ENCODE measurements at places on chromosomes 11 and 22. TPM values are rescaled to one million over a fixed set of nuclear protein-coding genes. Genes with fewer than 3 reads are reported as not detected.

DNA sequence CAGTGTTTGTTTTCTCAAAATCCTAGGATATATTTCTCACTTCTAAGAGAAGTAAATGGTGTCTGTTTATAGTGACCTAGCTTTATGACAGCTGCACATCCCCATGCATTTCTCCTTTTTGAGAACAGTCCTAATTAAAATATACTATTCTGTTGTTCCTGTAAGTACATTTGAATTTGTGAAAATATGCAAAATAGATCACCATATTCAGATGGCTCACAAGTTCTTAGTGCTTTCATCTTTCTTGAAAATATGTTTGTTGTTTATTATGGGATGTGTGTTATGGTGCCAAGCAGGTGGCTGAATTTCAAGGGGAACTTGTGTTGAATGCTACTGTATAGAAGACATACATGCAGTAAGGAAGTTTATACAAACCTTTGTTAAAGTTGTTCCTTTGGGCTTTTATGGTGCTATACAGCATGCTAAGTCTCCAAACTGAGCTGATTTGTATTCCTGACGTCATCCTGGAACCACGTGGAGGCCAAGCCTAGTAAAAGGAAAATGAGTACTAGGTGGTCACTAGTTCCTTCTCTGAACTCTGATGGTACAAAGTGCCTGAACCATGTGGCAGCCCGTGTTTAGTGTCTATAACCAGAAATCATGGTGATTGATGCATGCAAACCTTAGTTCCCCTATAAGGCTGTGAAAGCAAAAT is 7.8 kb upstream of the VSTM5 start:
- no peak overlapping the region for H3K27ac ChIP-seq
- H3K4me1 ChIP-seq: no peaks in the 10 kb centered on the region
- no peaks in the 10 kb centered on the region for H3K36me3 ChIP-seq
- no peaks in the 10 kb centered on the region for H3K27me3 ChIP-seq
- H3K4me3 ChIP-seq: no peak overlapping the region
- DNase-seq: no peak

DNA sequence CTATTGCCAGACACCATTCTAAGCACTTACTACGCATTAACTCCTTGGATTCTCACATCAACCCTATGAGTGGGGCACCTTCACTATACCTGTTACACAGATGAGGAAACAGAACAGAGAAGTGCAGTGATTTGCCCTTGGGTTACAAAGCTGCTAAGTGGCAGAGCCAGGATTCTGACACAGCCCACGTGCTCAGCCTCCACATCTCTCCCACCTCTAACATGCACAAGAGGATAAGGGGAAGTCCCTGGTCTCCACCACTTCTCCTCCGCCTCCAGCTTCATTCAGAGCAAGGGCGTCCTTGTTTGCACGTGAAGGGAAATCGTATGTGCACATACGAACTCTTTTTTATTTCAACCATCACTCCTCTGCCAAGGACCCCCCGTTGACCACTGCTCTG is 53.7 kb downstream of the CDON start:
- no peaks in the 10 kb centered on the region for H3K36me3 ChIP-seq
- no peak for DNase-seq
- H3K27me3 ChIP-seq: no peaks in the 10 kb centered on the region
- H3K4me1 ChIP-seq: no peaks in the 10 kb centered on the region

- no peaks in the 10 kb centered on the region for H3K36me3 ChIP-seq
- H3K4me1 ChIP-seq: peaks cover 30% of the 10 kb centered on the region
- DNase-seq: no peak
- H3K4me3 ChIP-seq: peak overlapping the region; percentile 57
These were observed 3.0 kb downstream of the CTNND1 start for GRCh38 chr11:57764566-57764965.

- no peaks in the 10 kb centered on the region for H3K36me3 ChIP-seq
- H3K27me3 ChIP-seq: no peaks in the 10 kb centered on the region
- no peak for DNase-seq
- H3K27ac ChIP-seq: no peak overlapping the region
- no peaks in the 10 kb centered on the region for H3K4me1 ChIP-seq
These were observed 118.3 kb upstream of the RCN1 start for GRCh38 chr11:31972623-31973022.

DNA sequence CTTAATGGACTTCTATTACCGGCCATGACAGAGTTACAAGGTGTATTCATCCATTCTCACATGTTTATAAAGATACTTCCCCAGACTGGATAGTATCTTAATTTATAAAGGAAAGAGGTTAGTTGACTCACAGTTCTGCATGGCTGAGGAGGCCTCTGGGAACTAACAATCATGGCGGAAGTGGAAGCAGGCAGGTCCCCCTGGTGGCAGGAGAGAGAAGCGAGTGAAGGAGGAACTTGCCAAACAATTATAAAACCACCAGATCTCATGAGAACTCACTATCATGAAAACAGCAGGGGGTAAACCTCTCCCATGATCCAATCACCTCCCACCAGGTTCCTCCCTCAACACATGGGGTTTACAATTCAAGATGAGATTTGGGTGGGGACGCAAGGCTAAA is 170.0 kb upstream of the PDGFD start:
- H3K27me3 ChIP-seq: no peaks in the 10 kb centered on the region
- H3K4me3 ChIP-seq: no peak overlapping the region
- H3K36me3 ChIP-seq: no peaks in the 10 kb centered on the region
- H3K4me1 ChIP-seq: no peaks in the 10 kb centered on the region

GRCh38 chr11:132588366-132588765 is 943.9 kb downstream of the OPCML start:
- no peak for DNase-seq
- H3K27me3 ChIP-seq: no peaks in the 10 kb centered on the region
- H3K36me3 ChIP-seq: no peaks in the 10 kb centered on the region
- H3K27ac ChIP-seq: no peak overlapping the region

- peak overlapping the region; percentile 29 for H3K4me3 ChIP-seq
- H3K27me3 ChIP-seq: no peaks in the 10 kb centered on the region
- DNase-seq: no peak
These were observed 31.6 kb upstream of the MYH9 start for GRCh38 chr22:36419177-36419911.

- DNase-seq: no peak
- H3K27me3 ChIP-seq: peaks cover 21% of the 10 kb centered on the region
- H3K4me1 ChIP-seq: peaks cover 9% of the 10 kb centered on the region
- H3K4me3 ChIP-seq: no peak overlapping the region
These were observed 94.2 kb upstream of the RTL6 start for GRCh38 chr22:44592126-44592823.

DNA sequence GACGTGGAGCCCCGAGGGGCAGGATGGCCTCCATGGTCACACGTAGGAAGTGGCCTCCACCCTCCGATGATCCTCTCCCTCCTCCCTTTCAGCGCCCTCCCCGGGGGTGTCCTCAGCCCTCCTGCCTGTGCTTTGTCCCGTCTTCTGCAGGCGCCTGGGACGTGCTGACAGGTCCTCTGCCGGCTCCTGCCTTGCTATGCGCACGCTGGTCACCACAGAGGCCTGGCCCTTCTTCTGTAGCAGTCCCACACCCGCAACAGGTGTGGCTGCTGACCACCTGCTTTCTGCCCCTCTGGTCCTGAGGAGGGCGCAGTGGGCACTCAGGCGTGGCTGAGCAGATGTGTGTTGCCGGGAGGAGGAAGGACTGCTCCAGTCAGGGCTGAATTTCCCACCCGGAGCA is 27.7 kb upstream of the PPP6R3 start:
- DNase-seq: no peak
- peaks cover 37% of the 10 kb centered on the region for H3K36me3 ChIP-seq
- H3K27ac ChIP-seq: no peak overlapping the region
- no peaks in the 10 kb centered on the region for H3K27me3 ChIP-seq
- H3K4me3 ChIP-seq: no peak overlapping the region
- H3K4me1 ChIP-seq: peaks cover 3% of the 10 kb centered on the region

DNA sequence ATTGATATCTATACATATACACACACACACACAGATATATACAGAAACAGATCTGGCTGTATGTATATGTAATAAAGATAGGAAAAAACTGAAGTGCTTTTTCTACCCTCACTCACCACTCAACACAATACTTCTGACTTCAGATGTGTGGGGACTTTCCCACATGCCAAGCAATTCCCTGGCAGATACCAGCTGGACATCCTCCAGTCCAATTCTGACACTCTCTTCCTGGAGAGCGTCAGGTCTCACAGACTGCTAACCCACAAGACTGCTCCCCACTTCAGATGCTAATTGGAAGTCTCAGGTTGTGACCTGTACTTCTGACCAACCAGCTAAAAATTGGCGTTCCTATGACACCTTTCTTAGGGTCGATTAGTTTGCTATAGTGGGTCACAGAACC is 140.6 kb downstream of the ATG16L2 start:
- H3K4me3 ChIP-seq: no peak overlapping the region
- no peak for DNase-seq
- no peaks in the 10 kb centered on the region for H3K36me3 ChIP-seq

DNA sequence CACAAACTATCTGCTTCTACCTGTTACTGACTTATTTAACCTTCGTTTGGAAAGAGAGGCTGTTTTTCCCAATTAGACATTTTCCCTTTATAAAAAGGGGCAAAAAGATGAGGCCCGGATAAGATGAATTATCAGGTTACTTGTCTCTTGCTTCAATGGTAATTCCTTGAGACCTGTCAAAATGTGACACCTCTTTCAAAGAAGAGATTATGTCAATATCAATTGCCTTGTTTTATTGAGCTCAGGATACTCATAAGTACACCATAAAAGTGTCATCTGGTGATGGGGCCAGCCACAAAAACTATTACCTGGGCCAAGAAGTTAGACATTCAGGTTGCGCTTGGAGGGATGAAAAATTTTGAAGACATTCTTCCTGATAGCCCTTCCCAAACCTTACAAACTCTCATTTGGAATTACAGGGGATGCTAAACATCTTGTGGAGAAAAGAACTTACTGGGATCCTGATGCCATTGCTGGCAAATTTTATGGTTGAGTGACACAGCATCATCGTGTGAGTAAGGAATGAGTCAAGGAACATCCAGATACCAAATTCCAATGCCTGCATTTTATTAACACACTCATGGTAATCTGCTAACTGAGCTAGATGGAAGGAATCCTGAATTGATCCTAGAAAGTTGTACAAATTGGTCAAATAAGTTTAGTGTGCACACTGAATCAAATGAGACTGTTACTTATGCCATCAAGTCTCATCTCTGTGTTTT is 1071.2 kb downstream of the LRRC4C start:
- H3K27me3 ChIP-seq: no peaks in the 10 kb centered on the region
- no peak overlapping the region for H3K4me3 ChIP-seq
- no peak overlapping the region for H3K27ac ChIP-seq
- no peaks in the 10 kb centered on the region for H3K36me3 ChIP-seq

Gene SLC22A25
- total RNA-seq: not detected

Gene PKDREJ
- not detected for total RNA-seq

Gene OR52A1
- not detected for total RNA-seq

Gene KDM4E
- not detected for total RNA-seq

Gene TIMP3
- total RNA-seq: 749 TPM

All from upper lobe of right lung (tissue), 1 donor.